ENCODE measurements at places on chromosomes 5 and 9. TPM values are rescaled to one million over a fixed set of nuclear protein-coding genes. Genes with fewer than 3 reads are reported as not detected.

The DPYSL3 gene
- total RNA-seq = 0.09 TPM

The SLC44A1 gene
- 5.3 TPM for total RNA-seq

The IL3 gene
- total RNA-seq = 0.82 TPM

The NIPAL4 gene
- 0.48 TPM for total RNA-seq

The PCDHGC3 gene
- total RNA-seq = 0.07 TPM

All from T-helper 2 cell treated with Interferon-gamma antibody and Interleukin-4, amounts not matched to agents 100 ng/mL and 5 ng/mL, for 36 hours (primary cell).